ENCODE measurements at places on chromosomes 7 and 10. TPM values are rescaled to one million over a fixed set of nuclear protein-coding genes. Genes with fewer than 3 reads are reported as not detected.
A peak's percentile ranks its signal among the peaks of the same experiment; 100 is the strongest.

AKR1C1 gene
- 12.2 TPM for polyA plus RNA-seq

MLXIPL gene
- 95.8 TPM for polyA plus RNA-seq

INSYN2A gene
- 0.27 TPM for polyA plus RNA-seq

SLC26A5 gene
- 0.12 TPM for polyA plus RNA-seq

- H3K27ac ChIP-seq: no peak overlapping the region
- no peak overlapping the region for H3K4me3 ChIP-seq
- H3K4me1 ChIP-seq: peaks cover 2% of the 10 kb centered on the region
- H3K36me3 ChIP-seq: peaks cover 20% of the 10 kb centered on the region
- DNase-seq: no peak
Measured at GRCh38 chr10:62000037-62000603, 98.6 kb downstream of the ARID5B start.

DNA sequence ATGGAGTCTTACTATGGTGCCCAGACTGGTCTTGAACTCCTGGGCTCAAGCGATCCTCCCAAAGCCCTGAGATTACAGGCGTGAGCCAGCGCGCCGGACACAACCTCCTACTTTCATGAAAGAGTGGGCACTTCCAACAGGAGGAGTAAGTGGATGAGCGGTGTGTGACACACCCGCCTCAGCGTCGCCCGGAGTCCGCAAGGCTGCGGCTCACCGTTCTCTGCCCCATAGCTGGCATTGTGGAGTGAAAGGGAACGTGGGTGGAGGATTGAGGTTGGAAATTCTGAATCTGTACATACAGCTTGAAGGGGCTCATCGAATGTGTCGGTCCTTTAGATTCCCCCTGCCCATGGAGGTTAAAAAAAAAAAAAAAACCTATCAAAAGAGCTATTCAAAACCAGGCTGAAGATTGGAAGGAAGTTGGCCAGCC, 524 bp upstream of the PRXL2A start:
- H3K4me3 ChIP-seq: peak overlapping the region; percentile 67
- peak overlapping the region; percentile 77 for H3K27ac ChIP-seq
- peak; percentile 67 for DNase-seq
- no peaks in the 10 kb centered on the region for H3K27me3 ChIP-seq
- H3K36me3 ChIP-seq: peaks cover 5% of the 10 kb centered on the region
- peaks cover 49% of the 10 kb centered on the region for H3K4me1 ChIP-seq

DNA sequence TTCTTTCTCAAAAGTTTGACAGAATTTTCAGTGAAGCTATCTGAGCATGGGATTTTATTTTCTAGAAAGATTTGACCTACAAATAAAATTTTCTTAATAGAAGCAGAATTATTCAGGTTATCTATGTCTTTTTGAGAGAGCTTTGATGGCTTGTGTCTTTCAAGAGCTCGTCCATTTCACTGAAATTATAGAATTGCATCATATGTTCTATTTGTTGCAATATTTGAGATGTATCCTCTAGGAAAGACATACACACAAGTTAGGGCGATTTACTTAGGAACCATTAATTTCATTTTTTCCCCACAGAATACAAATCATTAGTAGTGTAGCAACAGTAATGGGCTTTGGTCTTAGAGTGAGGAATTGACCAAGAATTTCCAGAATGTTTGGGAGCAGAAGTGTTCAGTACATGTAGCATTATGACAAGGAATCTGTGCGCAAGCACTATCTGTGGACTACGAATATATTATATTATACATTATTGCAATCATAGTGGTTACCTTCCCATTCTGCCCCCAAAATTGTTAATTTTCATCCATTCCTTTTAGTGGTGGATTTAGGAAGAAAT, 12.8 kb upstream of the COL17A1 start:
- H3K4me1 ChIP-seq: no peaks in the 10 kb centered on the region
- no peak for DNase-seq
- H3K27ac ChIP-seq: no peak overlapping the region
- no peaks in the 10 kb centered on the region for H3K27me3 ChIP-seq
- no peak overlapping the region for H3K4me3 ChIP-seq
- H3K36me3 ChIP-seq: no peaks in the 10 kb centered on the region

DNA sequence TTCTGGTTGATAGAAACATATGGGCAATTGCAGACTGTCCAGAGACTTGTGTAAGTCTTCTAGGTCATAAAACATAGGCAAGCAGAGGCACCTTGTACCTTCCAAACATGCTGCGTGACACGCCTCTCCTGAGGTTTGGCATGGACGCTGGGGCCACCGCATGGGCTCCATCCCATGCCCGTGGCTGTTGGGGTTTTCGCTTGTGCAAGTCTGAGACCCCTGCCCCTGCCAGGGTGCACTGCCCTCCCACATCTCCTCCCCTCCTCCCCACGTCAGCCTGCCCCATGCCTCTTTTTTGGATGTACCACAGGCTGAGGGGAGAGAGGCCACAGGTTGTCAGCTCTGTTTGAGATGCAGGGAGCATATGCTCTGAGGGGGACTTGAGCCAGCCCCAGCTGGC, 19.0 kb downstream of the EIF3B start:
- no peak overlapping the region for H3K27ac ChIP-seq
- peaks cover 90% of the 10 kb centered on the region for H3K36me3 ChIP-seq
- H3K4me3 ChIP-seq: no peak overlapping the region
- no peak for DNase-seq
- no peaks in the 10 kb centered on the region for H3K4me1 ChIP-seq
- H3K27me3 ChIP-seq: no peaks in the 10 kb centered on the region

Measured in small intestine (tissue), 16 donors.